ENCODE measurements at places on chromosomes 7 and 10.

- no peak for DNase-seq
Observed at GRCh38 chr7:146966274-146966673, 849.7 kb downstream of the CNTNAP2 start.

DNA sequence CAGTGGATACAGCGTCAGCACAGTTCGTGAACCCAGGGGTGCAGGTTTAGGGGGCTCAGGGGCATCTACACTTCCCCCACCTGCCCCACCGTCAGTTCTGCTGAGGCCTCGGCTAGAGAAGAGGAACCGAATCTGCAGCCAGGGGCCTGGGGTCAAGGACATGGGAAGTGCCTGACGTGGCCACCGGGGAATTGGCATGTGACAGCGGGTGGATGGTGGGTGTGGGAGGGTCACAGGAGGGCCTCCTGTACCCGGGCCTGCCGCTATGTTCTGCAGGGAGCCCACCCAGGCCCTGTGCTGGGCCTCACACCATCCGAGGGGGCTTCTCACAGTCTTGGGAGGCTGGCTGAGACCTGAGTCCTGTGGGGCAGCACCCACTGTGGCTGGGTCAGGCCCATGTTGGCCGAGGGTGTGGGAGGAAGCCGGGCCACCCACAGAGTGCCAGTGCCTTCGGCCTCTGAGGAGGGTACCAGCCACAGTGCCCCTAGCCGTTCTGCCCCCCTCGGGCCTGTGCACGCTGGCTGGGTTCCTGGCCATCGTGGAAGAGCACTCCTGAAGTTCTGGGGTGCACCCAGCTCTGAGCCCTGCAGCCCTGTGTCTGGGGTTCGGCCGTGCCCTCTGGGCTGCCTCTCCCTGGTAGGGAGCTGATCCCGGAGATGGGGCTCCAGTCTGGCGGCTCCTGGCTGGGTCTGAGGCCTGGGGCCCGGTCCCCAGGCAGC is 5.9 kb downstream of the TTYH3 start:
- no peak for DNase-seq

DNA sequence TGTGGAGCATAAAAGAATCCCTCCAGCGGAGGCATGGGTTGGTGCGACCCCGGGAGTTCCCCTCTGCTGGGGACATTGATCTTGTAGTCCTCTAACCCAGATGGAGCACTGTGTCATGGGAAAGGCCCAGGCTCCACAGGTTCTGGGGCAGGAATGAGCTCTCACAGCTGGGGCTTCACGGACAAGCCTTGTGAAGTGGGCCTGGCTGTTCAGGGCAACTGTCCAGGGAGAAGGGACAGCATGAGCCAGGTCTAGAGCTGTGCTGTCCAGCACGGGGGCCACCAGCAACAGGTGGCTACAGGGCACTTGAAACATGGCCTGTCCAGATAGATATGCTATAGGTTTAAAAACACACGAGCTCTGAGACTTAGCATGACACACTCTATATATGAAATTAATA is 11.4 kb downstream of the GPR26 start:
- no peak for DNase-seq

- no peak for DNase-seq
Observed at GRCh38 chr10:52758406-52758805, 14.2 kb downstream of the MBL2 start.

DNA sequence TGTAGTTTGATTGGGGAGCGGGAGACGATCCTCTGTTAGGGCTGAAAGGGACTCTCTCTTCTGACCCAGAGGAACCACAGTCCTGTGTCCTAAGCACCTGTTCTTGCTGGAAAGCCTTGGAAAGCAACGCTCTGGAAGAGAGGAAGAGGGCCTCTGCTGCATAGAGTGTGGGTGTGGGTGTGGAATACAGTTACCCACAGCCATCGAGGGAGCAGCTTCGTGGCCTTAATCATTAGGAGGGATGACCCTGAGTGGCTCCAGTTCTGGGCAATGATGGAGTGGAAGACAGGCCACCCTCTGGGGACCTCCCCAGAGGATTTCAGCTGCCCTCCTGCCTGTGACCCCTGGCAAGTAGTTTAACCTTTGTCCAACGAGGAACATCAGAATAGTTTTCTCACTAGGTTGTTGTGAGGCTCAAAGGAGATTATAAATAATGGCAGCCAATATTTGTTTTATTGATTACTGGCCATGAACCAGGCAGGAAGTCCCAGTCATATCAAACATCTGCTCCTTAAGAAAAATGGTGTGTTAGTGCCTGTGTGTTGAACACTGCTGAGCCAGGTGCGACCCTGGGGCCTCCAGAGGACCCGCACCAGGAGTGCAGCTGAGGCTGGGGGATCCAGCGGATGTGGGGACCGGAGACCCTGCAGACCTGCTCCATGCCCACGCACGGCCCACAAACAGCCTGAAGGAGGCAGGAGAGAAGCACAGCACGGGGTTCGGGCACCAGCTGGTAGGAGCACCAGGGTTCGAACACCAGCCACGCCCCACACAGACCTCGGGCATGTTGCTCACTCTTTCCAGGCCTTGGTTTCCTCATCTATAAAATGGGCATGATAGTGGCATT is 35.6 kb downstream of the FAM241B start:
- no peak for DNase-seq

DNA sequence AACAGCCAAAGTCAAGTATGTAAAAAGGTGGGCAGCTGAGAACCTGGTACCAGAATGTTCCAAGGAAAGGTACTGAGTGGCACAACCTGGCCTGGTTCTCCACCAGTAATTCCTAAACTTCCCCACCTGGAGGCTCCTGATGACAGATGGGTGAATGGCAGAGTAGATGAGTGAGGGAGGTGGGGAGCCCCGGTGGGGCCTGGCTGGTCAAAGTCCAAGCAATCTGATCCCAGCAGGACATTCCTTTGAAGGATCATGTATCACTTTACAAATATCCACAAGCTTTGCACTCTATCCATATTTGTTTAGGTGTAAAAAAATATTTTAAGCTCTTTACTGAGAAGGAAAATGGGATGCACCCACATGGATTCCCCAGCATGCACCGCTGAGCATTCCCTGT is 250.2 kb downstream of the DPP6 start:
- no peak for DNase-seq

DNA sequence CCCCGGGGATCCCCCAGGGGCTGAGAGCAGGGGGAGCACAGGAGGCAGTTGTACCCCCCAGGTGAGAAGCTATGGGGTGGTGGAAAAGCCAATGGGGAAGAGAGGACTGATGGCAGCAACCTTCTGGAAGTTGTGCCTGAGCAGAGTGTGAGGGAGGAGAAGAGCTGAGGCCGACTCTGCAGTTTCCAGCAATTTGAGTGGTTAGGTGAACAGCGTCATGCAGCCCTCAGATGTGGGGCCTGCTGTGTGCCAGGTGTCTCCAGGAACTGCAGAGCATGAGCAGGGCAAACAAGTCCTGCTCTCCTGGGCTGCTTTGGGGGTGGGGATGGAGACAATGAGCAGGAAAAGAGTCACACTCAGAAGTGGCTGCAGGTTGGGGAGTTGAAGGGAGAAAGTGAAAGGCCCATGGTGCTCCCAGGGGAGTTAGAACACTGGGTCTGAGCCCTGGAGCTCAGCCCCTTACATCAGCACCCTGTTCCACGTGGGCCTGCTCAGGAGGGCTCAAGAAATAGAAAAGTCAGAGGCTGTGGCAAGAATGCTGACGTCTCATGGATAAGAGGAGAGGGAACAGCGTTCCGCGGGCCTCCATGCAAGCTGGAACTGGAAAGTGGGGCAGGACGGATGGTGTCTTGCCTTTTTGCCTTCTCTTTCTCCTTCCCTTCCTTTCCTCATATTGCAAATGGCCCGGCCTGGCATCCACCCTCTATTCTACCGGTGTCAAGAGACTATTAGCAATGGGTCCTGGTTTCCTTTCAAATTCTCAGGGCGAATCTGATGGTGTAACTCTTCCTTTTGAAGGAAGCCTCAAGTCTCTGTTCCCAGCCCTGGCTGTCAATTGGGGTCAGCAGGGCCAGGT is 4.0 kb upstream of the AFAP1L2 start:
- no peak for DNase-seq

GRCh38 chr7:96833676-96834453 is 124.2 kb upstream of the SEM1 start:
- DNase-seq = no peak

DNA sequence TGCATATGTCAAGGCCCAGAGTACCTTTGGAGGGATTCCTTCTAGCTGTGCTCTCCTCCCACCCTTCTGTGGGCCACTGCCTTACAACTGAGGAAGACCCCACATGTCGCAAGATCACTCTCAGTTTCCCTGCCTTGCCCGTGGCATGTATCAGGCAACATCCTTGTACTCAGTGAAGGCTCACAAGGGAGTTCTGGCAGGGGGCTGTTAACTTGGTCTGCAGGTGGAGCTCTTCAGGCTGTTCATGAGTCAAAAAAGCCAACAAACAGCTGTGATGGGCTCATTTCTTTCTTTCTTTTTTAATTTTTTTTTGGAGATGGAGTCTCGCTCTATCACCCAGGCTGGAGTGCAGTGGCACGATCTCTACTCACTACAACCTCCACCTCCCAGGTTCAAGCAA is 513.0 kb upstream of the ANKRD30A start:
- no peak for DNase-seq

- no peak for DNase-seq
Observed at GRCh38 chr10:101229266-101230182, at the start of gene LBX1. LBX1 (minus strand) TSS chr10:101229463; CDS start chr10:101228815, 648 bp downstream.

DNA sequence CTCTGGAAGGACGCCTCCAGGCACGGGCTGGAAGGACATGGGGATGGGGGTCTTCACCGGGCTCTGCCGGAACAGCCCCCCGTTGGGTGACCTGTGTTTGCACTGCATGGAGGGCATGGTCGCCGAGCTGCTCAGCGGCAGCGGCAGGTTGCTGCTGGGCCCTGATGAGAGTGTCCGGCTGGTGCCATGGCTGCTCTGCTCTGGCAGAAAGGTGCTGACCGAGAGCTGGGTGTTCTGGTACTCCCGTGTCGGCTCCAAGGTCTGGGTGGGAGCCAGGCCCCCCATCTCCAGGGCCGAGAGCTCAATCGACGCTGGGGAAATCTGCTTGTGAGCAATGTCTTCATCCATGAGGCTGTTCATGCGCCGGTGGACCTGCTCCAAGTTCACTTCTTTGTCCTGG is 764.3 kb downstream of the GRID1 start:
- no peak for DNase-seq

DNA sequence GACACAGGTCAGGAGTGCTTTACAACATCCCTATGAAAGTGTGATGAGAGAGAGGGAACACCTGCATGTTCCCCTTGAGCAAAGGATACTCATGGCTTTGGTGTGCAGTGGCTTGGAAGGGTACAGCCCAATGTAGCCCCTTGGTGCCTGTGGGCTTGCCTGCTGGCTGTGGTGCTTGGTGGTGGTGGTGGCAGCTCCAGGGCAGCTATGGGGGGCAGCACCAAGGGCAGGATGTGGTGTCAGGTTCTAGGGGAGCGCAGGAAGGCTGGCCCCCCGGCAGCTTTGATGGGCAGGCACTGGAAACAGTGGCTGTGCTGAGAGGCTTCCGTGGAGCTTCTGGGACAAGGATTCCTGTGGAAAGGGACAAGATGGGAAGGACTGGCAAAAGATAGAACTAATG is 464.0 kb upstream of the ZMIZ1 start:
- no peak for DNase-seq

DNA sequence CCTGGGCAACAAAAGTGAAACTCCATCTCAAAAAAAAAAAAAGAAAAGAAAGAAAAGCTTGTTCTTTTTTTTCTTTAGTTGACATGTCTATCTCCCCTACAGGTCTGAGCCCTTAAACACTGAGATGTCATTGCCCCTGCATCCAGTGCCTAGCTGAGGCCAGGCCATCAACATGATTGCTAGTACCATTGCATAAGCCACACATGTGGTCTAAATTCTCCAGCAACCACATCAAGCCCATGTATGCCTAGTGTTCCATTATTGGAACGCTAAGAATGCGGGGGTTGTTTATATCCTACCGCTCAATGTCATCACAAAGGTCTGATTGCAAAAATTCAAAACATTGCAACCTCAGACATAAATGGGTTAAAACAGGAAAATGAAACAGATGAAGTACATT is 62.7 kb downstream of the NPTX2 start:
- no peak for DNase-seq

- DNase-seq = no peak
Observed at GRCh38 chr7:93592588-93593266, 18.2 kb upstream of the CALCR start.

DNA sequence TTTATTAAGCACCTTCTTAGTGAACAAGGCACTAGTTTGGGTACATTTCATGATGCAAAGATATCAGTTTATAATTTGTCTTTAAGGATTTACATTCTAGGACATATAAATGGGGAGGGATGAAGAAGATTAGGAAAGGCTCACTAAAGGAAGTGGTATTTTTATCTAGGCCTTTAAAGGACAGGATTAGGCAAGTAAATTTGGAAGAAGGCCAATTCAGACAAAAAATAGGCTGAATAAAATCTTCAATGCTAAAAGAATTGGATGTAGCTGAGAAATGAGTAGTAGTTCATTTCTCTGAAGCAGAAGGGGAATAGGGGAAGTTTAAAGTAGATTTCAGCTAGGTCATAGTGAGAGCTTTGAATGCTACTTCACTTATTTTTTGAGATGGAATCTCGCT is 4.8 kb upstream of the FAM24B start:
- no peak for DNase-seq

- DNase-seq = no peak
Observed at GRCh38 chr10:121617176-121617575, 18.9 kb upstream of the FGFR2 start.

DNA sequence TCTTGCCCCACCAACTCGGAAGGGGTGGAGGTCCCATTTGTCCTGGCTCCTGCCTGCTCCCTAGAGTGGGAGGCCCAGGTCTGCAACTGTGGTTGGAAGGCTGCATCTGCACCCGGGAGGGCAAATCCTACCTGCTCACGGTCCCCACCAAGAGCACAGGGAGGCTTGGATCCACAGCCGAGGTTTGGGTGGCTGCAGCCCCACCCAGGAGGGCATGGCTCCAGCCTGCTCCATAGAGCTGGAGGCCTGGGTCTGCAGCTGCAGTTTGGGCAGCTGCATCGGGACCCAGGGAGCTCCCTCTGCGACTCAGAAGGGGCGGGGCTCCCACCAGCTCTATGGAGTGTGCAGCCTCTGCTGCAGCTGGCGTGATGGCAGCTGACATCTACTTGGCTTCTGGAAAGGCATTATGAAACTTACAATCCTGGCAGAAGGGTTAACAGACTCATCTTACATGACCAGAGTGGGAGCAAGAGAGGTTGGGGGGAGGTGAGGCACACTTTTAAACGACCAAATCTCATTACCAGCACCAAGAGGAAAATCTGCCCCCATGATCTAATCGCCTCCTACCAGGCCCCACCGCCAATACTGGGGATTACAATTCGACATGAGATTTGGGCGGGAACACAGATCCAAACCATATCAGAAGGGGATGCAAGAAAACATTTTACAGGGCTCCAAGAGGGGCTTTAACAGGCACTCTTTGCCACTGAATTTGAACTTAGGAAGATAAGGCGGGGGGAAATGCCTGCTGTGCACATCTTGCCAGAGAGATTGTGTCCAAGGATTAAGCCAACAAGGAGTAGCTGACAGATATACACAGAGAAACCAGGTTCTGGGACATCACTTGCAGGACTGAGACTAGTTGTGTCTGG is 8.2 kb upstream of the BLVRA start:
- DNase-seq = no peak

GRCh38 chr7:78642751-78643150 is 810.7 kb downstream of the MAGI2 start:
- no peak for DNase-seq

All from hematopoietic multipotent progenitor cell treated with erythropoietin and hydrocortisone succinate and interleukin-3 and kit ligand, for 17 days (in vitro differentiated cells).